ENCODE measurements at places on chromosomes 16 and 17.

DNA sequence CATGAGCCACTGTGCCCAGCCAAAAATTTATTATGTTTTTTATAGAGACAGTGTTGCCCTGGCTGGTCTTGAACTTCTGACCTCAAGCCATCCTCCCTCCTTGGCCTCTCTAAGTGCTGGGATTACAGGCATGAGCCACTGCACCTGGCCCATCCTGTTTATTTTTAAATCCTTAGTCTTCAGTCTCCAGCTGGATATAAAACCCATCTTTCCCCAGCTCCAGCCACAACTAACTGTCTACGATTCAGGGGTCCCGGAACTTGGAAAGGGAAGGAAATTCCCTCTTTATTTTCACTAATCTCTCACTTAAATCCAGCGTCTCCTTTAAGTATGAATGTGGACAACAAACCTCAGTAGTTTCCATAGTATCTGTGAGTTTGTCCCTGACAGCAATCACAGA, 62.2 kb downstream of the IQCK start:
- DNase-seq: no peak

- no peak for DNase-seq
These were observed 17.1 kb downstream of the MYO1C start for GRCh38 chr17:1475321-1475854.

DNA sequence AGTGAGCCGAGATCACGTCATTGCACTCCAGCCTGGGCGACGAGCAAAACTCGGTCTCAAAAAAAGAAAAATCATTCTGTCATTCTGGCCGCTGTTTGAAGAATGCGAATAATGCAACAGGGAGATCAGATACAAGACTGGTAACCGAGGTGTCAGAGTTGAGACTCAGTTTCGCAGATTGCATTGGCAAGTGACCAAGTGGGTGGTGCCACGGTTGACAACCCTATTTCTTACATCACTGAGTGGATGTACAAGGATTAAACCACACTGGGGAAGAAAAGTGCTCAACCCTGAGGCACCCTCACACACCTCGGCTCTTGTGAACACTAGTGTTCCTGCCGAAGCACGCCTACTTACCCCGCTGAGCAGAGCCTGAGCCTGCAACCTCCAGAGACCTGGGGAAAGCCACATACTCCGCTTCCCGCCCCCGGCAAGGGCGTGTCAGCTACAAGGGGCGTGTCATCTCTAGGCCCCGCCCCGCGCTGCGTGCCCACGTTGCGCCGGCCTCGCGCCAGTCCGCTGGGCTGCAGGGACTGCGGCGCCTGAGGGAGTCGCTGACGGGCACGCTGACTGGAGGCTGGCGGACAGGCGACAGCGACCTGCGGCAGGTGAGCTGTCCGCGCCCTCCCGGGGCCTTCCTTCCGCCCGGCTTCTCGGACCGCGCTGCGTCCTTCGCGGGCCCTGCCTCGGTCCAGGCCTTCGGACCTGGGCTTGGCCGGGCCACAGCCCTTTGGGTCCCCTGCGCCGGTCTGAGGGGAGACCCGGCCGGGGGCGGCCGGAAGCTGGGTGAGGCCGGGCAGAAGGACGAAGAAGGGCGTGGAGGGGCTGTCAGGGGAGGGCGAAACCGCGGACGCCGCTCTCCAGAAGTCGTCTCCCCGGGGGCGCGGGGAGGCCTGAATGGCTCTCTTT, at the start of gene HMOX2:
TSS of gene HMOX2 (plus strand) at position 519 of the 909 bp plus-strand sequence. CDS start 29,127 bp downstream, outside the sequence.
- peak; percentile 97 for DNase-seq

DNA sequence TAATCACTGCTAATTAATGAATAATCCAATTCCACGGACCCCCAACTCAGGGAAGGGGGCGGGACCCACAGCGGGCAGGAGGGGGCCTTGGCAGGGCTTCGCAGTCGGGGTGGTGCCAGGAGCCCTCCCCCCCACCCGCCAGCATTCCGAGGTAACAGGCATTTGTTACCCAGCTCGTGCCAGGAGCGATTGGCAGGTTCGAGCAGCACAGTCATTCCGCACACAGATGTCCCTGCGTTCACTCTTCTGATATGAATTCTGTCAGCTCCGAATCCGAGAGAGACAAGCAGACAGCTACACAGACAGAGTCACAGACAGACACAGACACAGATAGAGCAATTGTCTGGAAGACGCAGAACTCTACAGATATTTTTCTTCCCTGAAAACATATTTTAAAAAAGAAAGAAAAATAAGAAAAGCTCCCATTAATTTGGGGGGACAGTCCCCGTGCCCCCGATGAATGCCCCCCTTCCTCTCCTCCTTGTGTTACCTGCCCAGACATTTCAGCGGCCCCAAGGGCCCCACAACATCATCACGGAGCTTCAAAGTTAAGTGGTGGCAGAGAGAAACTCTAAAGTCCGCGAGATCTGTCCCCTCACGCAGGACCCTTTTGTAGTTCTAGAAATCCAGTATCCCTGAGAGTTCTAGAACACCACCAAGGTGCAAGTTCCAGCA, 10.2 kb downstream of the NEUROD2 start:
- DNase-seq: no peak

DNA sequence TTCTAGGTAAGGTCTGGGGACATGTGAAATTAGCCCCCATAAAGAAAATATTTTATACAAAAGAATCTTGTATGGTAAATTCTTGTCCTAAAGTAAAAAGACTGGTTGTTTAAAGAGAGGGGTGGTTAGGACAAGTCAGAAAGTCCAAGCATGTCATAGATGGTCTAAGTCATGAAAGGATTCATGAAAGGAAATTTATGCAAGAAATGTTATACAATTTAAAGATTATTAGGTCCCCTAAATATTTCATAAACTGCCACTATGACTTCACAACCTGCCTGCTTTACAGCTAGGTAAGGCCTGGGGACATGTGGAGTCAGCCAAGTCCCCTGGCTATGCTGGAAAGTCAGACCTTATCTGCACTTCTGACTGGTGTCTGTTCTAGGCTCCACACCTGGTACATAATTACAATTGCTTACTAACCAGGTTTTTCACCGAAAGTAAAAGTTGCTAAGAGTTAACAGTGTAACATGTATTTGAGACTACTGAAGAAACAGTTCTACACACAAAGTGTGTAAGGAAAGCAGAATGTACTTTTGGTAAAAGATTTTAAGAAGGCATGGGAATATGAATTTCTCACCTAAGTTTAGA, 17.0 kb downstream of the N4BP1 start:
- DNase-seq: no peak

GRCh38 chr17:7878234-7878633, 10.4 kb upstream of the CHD3 start:
- DNase-seq: no peak

- no peak for DNase-seq
These were observed 158.8 kb downstream of the AATF start for GRCh38 chr17:37107406-37108083.

- DNase-seq: no peak
These were observed 5.4 kb upstream of the RHOT1 start for GRCh38 chr17:32136856-32137255.

- no peak for DNase-seq
These were observed 8.9 kb downstream of the NKIRAS2 start for GRCh38 chr17:42028791-42029127.

DNA sequence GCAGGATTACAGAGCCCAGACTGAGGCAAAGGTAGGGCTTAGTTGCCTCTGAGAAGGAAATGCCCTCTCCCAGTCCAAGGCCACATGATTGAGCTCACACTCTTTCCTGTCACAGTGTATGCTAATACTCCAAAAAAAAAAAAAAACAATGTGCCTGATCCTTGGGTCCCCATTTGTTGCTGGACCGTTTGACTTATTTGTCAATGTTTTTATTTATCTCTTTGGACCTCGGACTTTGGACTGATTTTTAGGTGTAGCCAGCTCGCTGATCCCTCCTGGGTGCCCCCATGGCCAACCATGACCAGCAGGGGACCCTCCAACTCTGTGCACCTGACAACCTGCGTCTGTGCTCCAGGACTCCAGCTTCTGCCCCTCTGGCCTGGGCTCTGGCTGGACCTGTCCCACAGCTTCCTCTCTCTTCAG, 622 bp upstream of the CCL16 start:
- DNase-seq: no peak

DNA sequence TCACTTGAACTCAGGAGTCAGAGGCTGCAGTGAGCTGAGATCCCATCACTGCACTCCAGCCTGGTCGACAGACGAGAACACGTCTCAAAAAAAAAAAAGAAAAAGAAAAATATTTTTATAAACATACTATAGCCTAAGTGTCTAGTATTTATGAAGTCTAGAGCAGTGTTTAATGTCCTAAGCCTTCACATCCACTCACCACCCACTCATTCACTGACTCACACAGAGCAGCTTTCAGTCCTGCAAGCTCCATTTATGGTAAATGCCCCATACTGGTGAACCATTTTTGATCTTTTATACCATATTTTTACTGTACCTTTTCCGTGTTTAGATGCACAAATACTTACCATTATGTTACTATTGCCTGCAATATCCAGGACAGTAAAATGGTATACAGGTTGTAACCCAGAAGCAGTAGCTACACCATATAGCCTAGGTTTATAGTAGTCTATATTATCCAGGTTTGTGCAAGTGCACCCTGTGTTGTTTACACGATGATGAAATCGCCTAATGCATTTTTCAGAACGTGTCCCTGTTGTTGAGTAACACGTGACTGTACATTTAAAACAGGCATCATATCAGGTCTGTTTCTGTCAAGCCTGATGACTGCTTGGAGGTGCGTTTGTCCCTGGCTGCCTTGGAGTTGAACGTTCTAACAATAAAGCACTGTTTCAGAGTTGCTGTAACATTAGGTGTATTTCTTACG, 10.1 kb downstream of the NUDT7 start:
- no peak for DNase-seq

DNA sequence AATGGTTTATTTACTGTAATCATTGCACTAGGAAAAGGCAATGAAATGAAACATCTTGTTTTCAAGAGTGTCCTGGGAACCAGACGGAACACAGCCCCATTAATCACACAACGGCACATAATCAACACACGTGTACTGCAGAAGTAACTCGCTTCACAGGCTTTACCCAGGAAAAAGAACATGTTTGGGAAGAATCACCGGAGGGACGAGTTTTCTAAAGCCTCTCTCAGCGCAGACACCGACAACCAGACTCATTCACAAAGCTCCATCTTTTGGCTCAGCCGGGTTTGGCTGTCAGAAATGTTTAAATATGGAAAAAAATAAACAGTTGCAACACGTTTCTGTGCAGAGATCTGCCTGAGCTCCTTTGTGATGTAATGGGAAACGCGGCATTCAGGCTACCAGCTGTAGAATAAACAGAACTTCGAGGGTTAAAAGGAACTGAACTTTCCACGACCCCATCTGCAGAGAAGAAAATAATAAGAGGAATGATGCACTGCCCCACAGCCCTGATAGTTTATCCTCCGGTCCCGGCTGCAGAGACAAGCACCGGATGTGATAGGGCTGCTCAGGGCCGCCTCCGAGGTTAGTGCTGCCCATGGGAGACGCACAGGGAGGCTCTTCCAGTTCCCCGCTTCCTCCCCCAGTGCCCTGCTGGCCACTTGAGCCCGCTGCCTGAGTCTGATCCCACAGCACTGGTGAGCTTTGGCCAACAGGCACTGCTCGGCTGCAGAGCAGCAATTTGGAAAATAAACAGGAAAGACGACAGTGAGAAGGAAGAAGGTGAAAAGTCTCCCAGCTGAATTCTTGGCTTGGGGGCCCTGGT, 119.8 kb downstream of the HIC1 start:
- DNase-seq: no peak

- peak; percentile 21 for DNase-seq
These were observed 24.7 kb downstream of the IL21R start for GRCh38 chr16:27426423-27427408.

DNA sequence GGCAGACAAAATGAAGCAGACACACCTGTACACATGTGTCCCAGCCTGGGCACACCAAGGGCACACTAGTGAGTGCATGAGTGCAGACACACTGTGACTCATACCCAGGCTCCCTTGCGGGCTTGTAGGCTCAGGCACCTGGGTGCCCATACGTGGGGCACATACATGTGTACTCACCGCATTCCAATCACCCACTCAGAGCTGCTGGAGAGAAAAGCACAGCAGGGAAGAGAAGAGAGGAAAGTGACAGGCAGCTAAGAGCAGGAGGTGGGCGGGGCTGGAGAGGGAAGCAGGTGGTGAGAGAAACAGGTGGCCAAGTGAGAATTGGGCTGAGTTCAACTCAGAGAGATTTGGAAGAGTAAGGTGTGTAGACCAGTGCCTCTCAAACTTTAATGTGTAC, 54.0 kb downstream of the TMEM132E start:
- DNase-seq: no peak

DNA sequence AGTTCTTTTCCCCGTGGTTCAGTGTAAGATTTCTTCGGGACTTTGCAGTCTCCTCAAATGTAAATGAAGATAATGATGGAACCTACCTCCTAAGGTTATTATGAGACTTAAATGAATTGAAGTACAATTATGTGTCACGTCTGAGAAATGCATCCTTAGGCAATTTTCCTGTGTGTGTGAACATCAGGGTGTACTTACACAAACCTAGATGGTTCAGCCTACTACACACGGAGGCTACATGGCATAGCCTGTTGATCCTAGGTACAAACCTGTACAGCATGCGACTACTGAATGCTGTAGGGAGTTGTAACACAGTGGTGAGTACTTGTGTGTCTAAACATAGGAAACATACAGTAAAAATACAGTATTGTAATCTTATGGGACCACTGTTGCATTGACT, 1.1 kb upstream of the FAM20A start:
- DNase-seq: no peak

- DNase-seq: no peak
These were observed 154.6 kb upstream of the CHMP6 start for GRCh38 chr17:80836971-80837481.

DNA sequence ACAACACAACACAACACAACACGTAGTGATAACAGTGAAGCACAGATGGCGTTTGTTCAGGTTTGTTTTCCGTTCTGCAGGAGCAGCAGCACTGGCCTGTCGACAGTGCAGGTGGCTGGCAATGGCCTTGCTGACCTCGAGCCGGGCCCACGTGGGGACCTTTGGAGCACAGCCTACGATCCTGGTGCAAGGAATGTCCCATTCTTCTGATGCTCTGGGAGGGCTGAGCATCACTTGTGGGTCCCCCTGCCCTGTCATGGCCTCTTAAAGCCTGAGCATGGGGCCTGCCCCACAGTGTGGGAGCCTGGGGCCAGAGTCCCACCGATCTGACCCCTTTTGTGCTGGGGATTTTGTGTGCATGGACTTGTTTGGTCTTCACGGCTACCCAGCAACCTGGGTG, 6.8 kb downstream of the MAP2K3 start:
- no peak for DNase-seq

DNA sequence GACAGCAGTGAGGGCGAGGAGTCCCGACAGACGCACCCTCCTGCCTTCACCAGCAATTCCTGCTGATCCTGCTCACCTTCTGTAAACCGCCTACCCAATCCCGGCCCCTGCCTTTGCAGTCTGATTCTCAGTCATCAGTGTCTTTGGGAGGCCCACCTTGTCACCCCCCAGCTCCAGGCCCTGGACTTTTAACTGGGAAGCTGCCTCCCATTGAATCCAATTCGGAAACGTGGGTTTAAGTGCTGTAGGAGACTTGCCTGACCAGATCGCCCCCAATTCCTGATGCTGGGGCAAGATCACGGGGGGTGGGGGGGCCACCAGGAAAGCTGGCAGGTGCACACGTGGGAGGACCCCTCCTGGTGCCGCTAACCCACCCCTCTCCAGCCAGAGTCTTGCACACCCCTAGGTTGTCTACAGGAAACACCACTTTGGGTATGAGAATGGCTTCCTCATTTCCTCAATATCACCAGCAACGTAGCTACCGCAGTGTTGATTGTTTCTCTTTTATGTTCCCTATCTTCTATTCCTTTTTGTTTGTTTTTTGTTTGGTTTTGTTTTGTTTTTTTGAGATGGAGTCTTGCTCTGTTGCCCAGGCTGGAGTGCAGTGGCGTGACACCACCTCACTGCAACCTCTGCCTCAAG, 46.6 kb upstream of the CMIP start:
- no peak for DNase-seq
